SIG-M5 (cell line): ENCODE measurements at places on chromosomes 7 and 10.

DNA sequence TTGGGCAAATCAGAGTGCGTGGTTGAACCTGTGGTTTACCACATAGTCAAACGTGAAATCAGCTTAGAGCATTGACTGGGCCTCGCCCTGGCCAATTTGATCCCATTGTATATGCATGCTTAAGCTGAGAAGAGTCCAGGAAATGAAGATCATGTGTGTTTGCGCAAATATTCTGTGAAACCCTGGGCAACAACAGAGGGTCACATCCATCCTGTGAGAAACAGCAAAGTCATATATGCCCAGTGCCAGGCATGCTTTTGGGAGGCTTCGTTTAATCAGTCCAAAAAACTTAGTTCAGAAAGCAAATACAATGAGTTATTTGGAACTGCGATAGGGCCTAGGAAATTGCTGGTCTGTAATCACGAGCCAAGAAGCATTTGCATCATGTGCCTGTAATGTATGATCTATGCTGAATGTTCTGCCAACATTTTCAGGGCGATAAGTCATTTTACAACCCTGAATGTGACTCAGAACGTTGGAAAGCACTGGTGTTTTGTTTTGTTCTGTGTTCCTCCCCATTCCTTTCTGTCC, 412.1 kb upstream of the CELF2 start:
- DNase-seq: no peak

DNA sequence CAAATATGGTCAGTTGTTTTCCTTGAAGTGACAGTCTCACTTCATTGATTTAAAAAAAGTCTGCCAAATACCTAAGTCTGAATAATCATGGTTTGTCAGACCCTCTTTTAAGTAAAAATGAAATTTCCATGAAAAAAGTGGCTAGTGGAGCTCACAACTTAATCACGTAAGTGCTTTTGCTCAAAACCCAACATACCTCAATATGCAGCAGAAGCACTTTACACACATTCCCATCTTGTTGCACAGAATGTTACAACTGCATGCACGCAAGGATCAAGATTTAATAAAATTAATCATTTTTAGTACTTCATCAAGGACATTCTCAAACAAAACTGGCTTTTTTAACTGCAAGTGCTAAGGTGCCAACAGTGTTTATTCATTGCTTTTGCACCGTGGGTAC, 21.6 kb downstream of the EZH2 start:
- DNase-seq: no peak

- DNase-seq: no peak
These were observed 175.1 kb downstream of the COBL start for GRCh38 chr7:51141451-51142003.

- DNase-seq: no peak
These were observed 4.1 kb downstream of the KNDC1 start for GRCh38 chr10:133163889-133164815.

DNA sequence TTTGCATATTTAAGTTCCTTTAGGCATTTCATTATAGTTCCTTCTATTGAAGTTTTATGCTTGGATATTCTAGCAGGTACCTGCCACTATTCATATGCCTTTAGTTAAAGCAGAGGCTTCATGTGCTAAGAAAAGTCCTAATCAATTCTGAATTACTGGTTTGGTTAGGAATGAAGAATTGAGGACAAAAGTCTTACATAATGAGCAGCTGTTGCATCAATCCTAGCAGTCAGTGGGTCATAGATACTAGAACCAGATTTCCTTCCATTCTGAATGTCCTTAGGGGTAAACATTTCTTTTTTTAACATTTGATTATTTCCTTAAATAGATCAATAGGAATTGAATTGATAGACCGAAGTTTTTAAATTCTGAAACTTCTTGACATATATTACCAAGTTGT, 59.2 kb downstream of the CDK13 start:
- DNase-seq: no peak

DNA sequence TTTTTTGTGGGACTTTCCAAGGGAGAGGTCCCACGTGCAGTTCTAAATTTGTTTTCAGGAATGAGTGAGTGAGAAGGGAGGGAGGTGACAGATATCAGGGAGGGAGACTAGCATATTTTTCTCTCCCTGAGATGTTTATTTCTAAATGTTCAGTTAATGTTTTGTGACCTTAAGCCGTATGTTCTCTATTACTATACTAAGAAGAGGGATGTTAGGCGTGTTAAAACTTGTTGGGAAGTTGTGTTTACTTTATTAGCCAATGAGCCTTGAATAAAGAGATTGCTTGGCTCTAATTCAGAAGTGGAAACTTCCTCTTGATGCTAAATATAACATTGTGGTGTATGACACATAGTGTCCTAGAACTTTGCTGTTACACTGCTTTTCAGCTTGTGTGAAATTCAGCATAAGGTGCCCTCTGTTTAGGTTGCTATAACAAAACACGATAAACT, 37.3 kb downstream of the DNAH11 start:
- peak; percentile 31 for DNase-seq

DNA sequence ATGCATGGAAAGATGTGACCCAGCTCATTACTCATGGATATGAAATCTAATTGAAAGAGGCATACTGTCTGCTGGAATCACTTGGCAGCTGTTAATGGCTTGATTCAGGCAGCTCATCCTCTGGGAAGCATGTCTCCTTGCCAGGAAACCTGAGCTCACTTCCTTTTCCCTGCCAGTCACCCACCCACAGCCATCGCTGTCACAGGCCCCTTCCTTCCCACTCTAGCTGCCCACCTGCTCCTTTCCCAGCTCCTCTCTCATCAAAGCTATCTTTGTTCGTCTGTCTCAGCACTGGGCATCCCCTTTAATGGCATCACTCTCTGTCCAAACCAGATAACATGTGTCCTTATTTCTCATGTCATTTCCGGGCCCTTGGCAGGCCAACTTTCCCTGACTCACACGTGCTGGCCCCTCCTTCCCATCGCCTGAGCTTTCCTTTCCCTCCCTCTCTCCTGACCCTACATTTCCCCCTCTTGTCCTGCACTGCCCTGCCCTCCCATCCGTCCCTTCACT, 721.9 kb downstream of the TNS3 start:
- DNase-seq: no peak

DNA sequence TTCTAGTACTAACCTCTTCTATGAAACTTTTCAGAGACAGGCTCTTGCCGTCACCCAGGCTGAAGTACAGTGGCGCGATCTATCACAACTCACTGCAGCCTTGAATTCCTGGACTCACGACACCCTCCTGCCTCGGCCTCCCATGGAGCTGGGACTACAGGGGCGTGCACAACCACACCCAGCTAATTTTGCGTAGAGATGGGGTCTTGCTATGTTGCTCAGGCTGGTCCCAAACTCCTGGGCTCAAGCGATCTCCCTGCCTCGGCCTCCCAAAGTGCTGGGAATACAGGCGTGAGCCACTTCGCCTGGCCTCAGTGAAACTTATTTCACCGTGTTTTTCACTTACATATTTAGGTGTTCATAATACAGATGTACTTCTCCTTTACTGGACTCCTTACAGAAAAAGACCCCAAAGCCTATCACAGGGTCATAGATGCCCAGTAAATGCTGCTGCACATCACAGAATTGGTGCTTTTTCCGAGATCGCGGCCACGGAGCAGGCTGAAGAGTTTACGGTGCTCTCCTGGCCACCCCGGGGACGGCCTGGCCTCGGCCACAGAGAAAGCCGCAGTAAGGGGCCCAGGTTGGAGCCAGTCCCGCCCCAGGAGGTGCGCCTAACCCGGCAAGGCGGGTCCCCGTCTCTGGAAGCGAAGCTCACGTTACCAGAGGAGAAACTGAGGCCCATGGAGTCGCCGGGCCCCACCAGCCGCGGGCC, 595 bp downstream of the TBL2 start:
- DNase-seq: no peak

DNA sequence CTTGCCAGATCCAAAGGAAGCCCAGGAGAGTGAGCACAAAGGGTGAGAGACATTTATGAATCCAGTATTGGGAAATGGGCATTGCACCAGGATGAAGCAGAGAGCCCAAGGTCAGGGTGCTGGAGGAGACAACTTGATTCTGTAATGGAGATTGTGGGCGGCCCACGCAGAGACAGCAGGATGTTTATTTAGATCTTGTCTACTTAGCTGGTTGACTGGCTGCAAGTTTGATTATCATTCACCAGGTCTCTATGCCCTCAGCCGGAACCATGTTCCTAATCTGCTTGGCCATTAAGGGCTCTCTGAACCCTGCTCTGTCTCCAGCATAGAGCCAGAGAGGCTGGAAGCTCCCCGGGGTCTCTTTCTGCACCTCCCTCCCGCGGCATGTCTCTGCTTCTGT, 188.7 kb downstream of the PLXNA4 start:
- no peak for DNase-seq

DNA sequence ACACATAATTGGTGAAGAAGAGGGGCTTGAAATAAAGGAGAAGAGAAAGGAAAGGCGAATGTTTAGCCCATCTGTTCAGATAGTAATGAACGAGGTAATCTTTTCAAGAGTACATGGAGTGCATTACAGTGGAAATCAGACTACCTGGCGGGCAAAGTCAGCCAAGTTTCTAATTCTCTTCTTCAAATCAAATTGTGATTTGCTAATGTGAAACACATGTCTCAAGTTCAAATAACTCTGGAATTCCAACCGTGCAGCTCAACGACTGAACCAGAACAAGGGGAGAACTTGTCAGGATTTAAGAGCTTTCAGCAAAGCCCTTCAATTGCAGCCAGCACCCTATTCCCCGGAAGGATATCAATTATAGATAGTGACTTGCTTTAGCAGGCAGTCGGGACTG, 216.9 kb downstream of the GLI3 start:
- DNase-seq: no peak

- no peak for DNase-seq
These were observed 37.6 kb downstream of the SGMS1 start for GRCh38 chr10:50585921-50586739.

DNA sequence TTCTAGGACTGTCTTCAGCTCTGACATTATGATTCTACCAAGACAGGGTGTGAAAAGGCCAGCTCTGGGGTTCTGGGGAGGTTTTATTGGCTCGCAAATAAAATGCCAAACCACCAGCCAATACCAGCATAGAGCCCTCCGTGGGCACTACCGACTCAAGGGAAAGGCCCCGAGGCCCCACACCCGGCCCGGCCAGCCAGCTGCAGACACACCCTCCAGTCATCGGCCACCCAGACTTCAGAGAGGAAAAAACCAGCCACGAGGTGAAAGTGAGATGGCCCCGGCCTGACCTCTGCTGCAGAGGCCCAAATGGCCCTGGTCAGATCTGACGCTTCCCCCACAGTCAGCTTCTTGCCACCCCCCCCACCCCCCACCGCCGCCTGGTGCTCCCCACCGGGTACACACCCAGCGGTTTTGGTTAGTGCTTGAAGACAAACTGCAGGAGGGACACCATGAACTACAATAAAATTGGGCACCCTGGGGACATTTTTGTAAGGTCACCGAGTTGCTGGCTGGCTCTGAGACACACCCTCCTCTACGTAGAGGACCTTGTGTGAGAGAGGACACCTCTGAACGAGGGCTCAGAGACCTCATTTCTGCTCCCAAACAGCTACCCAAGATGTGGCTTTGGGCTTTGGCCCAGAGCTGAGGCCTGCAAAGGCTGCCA, 79.9 kb downstream of the PRKAG2 start:
- DNase-seq: no peak

DNA sequence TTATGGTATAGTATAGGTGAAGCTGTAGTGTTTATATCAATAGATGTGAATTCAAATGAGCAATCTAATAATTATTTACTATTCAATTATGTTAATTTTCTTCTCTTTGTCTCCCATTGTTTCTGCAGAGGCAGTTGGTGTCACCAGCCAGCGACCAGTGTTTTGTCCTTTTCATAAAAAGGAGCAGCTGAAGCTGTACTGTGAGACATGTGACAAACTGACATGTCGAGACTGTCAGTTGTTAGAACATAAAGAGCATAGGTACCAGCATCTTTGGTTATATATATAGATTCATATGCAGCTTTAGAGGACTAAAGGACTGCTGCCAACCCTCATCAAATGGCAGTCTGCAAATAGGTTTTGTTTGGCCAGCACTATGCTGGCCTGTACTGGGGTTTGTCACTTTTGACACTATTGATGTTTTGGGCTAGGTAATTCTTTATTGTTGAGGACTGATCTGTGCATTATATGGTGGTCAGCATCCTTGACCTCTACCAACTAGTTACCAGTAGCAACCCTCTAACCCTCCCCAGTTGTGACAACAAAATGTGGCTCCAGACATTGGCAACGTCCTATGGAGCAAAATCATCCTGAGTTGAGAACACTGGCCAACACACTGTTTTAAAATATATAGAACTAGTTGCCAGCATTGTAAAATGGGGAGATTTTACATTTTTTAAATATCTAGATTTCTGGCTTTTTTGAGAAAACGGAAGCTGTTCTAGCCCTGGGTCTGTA, 59.2 kb downstream of the TRIM24 start:
- no peak for DNase-seq

DNA sequence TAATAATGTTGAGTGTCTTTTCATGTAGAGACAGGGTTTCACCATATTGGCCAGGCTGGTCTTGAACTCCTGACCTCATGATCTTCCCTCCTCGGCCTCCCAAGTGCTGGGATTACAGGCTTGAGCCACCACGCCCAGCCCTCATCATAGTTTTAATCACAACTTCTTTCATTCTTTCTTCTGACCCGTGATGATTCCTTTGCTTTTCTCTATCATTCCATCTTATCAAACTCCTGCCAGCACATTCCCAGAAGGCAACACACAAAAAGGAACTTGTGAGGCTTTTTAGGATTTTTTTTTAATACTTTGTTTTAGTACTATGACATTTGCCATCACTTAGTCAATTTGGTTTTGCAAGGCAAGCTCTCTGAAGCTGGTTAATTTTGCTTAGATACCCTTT, 77.5 kb upstream of the MEOX2 start:
- no peak for DNase-seq

- DNase-seq: no peak
These were observed 492.5 kb upstream of the ZMIZ1 start for GRCh38 chr10:78576276-78576675.

DNA sequence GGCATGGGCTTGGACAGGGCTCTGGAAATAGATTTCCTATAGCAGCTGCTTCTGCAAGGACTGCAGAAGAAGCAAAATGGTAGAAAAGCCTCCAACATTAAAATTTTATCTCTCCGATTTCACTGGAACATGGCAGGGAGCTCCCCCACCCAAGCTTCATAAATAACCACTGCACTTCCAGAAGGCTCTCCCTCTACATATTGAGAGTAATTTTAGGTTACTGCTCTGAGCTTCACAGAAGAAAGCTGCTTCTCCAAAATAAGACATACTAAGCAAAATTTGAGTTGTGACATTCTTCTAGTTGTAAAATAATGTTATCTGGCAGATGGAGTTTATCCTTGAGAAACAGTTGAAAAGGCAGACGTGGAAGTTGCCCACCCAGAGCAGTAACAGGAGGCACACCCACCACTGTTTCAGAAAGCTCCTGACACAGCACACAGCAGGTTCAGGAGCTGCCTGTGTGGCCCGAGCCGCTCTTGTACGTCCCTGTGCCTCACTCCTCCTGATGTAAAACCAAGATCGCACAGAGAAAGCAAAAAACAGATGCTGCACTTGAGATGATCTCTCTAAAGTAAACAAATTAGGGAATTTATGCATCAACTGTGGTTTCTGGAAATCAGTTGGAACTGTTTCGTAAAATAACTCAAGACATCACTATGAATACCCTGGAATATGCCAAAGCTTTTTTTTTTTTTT, 621.0 kb downstream of the PARD3 start:
- DNase-seq: no peak

GRCh38 chr7:24899161-24899560, 80.8 kb downstream of the OSBPL3 start:
- no peak for DNase-seq
